ENCODE measurements at places on chromosomes 6 and 20. TPM values are rescaled to one million over a fixed set of nuclear protein-coding genes. Genes with fewer than 3 reads are reported as not detected.

GRCh38 chr6:56914798-56915658, 39.9 kb upstream of the BEND6 start:
- no peak for DNase-seq

The PDYN gene
- total RNA-seq: not detected

- DNase-seq: peak; percentile 50
Measured at GRCh38 chr6:127516662-127517273, 2.4 kb downstream of the MTCL3 start.

GRCh38 chr6:364609-365540, 26.7 kb upstream of the IRF4 start:
- DNase-seq: no peak

The MOG gene
- total RNA-seq: not detected

The SPATS1 gene
- not detected for total RNA-seq

The SLCO4A1 gene
- 59.2 TPM for total RNA-seq

All from activated T-helper 2 cell treated with anti-CD3 and anti-CD28 coated beads, Interferon-gamma antibody, Interleukin-2, Interleukin-4, amounts not matched to agents 10 μg/mL and 5 μg/mL and 100 μg/mL, durations not matched to agents 14 hours and 24 hours and 36 hours (primary cell).